Osteocyte (in vitro differentiated cells): ENCODE measurements at places on chromosomes 13 and 19.

DNA sequence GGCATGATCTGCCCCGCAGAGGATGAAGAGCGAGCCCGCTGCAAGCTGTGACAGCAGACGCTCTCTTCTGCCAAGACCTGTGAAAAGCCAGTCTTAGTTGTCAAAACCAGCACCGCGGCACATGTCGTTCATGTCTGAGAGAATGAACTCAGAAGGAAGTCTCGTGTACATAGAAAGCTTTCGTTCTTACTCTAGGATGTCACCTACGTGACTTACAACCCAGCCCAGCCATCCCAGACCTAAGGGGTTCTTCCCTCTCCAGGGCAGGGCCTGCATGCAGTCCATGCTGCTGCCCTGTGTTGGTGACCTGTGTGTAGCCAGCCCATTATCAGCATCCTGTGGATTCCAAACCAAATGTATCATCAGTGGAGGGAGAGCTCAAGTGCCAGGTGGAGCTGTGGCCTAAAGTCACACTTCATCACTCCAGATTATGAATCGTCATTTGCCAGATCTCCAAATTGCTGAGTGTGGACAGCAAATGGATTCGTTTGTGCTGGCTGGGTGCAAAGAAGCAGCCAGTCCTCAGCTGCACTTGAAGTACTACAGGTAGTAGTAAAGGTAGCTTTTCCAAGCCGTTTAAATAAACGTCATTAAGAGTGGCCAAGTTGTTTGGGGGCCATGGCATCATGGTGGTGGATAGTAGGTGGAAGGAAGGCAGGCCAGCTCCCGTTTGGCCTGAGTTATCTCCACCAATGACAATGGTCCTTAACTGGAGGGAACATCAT is 73.9 kb upstream of the GPR183 start:
- H3K36me3 ChIP-seq: peaks cover 20% of the 10 kb centered on the region
- no peak overlapping the region for H3K27ac ChIP-seq
- H3K4me3 ChIP-seq: no peak overlapping the region
- no peaks in the 10 kb centered on the region for H3K27me3 ChIP-seq
- DNase-seq: peak; percentile 69

GRCh38 chr19:40813182-40813581 is 14.2 kb downstream of the EGLN2 start:
- peak overlapping the region; percentile 87 for H3K27ac ChIP-seq
- H3K27me3 ChIP-seq: peaks cover 7% of the 10 kb centered on the region
- H3K4me1 ChIP-seq: peaks cover 56% of the 10 kb centered on the region
- DNase-seq: no peak

- no peak for DNase-seq
- H3K4me1 ChIP-seq: no peaks in the 10 kb centered on the region
- no peak overlapping the region for H3K27ac ChIP-seq
- H3K36me3 ChIP-seq: no peaks in the 10 kb centered on the region
These were observed 51.5 kb upstream of the MRI1 start for GRCh38 chr19:13712767-13713201.

DNA sequence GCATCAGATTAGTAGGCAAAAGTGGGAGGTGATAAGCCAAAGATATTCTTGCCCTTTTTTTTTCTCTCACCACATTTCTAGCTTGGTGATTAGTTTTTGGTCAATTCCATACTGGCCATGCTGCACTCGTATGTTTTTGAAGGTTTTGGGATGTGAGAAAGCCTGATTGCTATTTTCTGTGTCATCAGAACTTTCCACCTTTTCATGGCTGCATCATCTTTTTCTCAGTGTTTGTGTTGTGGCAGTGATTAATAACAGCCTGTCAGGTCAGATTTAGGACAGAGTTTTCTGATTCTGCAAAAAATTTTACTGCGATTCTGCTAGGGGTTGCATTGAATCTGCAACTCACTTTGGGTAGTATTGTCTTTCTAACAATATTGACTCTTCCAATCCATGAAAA is 32.9 kb downstream of the PSG1 start:
- H3K4me3 ChIP-seq: no peak overlapping the region
- no peaks in the 10 kb centered on the region for H3K36me3 ChIP-seq
- H3K27ac ChIP-seq: no peak overlapping the region
- H3K4me1 ChIP-seq: peaks cover 4% of the 10 kb centered on the region
- H3K27me3 ChIP-seq: no peaks in the 10 kb centered on the region
- no peak for DNase-seq

- H3K4me3 ChIP-seq: no peak overlapping the region
- H3K36me3 ChIP-seq: no peaks in the 10 kb centered on the region
- H3K27me3 ChIP-seq: peaks cover 9% of the 10 kb centered on the region
- peak; percentile 74 for DNase-seq
These were observed 17.1 kb downstream of the SIAH3 start for GRCh38 chr13:45834411-45834994.
